Activated CD4-positive, alpha-beta T cell treated with anti-CD3 and anti-CD28 coated beads, Interleukin-2, amount 50 U/mL, for 1 hour (primary cell): ENCODE measurements at places on chromosomes 7 and 10.
A peak's percentile ranks its signal among the peaks of the same experiment; 100 is the strongest.

DNA sequence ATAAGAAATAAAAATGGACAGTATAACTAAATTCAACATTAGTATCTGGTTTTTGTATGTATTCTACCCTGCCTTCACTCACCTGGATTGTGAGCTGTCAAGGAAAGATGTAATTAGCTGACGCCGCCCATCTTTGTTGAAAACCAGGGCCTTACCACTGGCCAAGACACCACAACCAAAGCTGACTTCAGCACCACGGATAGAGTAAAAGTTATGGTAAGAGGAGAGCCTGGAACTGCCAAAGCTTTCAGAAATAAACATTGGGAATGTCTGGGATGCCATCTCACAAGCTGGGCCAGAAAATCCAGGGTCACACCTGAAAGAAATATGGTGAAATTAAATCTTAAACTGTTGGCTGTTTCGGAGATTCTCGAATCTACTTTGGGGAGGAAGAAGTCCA is 190.1 kb upstream of the SLC26A5 start:
- DNase-seq = no peak

DNA sequence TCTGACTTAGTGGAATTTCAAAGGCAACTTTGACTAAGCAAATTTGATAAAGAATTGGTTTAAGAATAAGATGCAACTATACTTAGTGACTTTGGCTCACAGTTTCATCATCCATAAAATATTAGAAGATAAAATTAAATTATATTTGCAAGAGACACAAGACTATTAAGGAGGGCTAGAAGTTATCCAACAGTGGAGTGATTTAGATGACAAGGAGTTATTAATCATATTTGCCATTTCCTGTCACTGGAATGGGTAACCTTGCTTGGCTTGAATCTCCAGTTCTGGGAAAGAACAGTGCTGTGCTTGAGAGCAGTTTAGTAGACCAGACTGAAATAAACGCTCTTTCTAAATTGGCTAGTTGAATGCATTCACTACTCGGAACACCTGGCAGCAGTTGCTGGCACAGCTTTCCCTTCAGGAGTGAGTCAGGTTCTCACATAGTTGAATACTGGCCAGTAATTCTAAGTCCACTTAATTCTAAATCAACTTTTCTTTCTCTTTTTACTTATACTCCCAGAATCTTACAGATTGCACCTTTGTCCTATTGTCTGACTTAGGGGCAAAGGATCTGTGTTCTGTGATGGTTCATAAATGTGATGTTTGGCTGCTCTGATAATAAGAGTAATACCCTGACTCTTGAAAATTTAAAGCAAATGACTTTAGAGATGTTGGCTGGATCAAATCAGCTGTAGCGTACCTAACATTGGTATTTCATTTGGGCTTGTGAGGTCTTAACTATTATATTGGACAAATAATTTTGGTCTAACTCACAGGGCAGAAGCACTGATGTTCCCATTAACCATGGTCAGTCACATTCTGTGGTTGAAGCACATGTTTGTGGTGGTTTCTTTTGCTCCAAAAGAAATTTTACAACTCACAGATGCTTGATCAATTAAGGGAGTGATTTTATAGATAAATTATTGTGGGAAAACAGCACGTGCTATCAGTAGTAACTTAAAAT is 16.6 kb downstream of the STMP1 start:
- no peak for DNase-seq

GRCh38 chr7:44052771-44053365 is 8.4 kb downstream of the DBNL start:
- no peak for DNase-seq

GRCh38 chr7:30446266-30446665 is 32.3 kb downstream of the NOD1 start:
- DNase-seq = no peak

DNA sequence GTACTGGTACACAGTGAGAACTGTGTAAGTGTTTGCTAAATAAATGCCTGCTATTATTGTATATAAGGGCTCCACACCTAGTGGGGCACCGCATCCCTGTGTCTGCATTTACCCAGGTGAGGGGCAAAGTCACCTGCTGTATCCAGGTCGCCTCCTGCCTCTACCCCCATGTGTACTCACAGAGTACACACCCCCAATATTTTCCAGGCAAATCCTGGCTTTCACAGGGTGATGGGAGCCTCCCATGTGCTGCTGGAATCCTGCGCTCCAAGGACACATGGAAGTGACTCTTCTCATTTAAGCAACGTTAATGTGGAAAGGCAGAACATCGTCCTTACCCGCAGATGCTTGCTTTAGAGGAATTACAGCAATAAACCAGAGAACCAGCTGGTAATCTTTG is 48.2 kb downstream of the ARHGAP22 start:
- no peak for DNase-seq

DNA sequence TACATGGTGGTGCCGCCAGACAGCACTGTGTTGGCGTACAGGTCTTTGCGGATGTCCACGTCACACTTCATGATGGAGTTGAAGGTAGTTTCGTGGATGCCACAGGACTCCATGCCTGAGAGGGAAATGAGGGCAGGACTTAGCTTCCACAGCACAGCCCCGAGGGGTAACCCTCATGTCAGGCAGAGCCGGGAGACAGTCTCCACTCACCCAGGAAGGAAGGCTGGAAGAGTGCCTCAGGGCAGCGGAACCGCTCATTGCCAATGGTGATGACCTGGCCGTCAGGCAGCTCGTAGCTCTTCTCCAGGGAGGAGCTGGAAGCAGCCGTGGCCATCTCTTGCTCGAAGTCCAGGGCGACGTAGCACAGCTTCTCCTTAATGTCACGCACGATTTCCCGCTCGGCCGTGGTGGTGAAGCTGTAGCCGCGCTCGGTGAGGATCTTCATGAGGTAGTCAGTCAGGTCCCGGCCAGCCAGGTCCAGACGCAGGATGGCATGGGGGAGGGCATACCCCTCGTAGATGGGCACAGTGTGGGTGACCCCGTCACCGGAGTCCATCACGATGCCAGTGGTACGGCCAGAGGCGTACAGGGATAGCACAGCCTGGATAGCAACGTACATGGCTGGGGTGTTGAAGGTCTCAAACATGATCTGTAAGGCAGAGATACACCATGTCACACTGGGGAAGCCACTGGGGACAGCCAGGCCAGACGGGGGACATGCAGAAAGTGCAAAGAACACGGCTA is 104.6 kb upstream of the TNRC18 start:
- DNase-seq = peak; percentile 36

DNA sequence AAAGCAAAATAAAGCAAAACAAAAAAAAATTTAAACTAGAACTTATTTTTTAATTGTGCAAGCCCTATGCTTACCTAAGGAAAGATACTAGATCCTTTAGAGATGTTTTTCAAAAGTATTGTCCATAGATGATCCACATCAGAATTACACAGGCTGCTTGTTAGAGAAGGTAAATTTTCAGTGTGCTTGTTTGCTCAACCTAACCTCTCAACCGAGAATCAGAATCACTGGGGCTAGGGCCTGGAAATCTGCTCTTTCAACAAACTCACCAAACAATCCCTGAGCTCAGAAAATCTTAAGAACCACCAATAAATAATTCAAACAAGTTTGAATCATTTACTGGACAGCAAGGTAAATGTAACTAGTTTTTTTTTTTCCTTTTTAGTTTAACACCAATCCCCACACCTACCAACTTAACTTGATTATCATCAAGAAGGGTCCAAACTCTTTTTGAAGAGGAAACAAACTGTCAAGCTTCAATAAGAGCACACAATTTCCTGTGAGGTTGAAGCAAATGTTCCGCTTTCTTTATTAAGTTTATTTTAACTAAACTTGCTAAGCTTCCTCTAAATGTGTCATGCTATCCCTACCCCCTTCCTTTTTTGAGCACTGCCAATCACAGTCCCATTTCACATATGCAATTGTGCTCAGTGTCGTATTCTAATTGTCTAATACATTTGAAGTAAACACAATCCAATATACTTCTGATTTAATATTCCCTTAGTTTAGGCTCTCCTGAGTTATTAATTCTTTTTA is 7.4 kb upstream of the TSPAN33 start:
- DNase-seq = no peak
